ENCODE measurements at places on chromosomes 1 and 21.

- H3K4me3 ChIP-seq = no peak overlapping the region
- H3K36me3 ChIP-seq = peaks cover 43% of the 10 kb centered on the region
- H3K4me1 ChIP-seq = peaks cover 31% of the 10 kb centered on the region
- peak; percentile 86 for DNase-seq
- no peaks in the 10 kb centered on the region for H3K27me3 ChIP-seq
- peak overlapping the region; percentile 72 for H3K27ac ChIP-seq
These were observed 26.1 kb downstream of the GPR3 start for GRCh38 chr1:27418326-27419185.

- peaks cover 21% of the 10 kb centered on the region for H3K4me1 ChIP-seq
- DNase-seq = no peak
- H3K4me3 ChIP-seq = no peak overlapping the region
- no peaks in the 10 kb centered on the region for H3K27me3 ChIP-seq
These were observed 8.1 kb downstream of the ADPRS start for GRCh38 chr1:36096500-36097432.

- DNase-seq = no peak
- H3K27me3 ChIP-seq = no peaks in the 10 kb centered on the region
- peaks cover 16% of the 10 kb centered on the region for H3K36me3 ChIP-seq
These were observed 32.1 kb downstream of the EYA3 start for GRCh38 chr1:28056129-28056925.

GRCh38 chr1:26072305-26072704 is 4.9 kb upstream of the TRIM63 start:
- peaks cover 5% of the 10 kb centered on the region for H3K4me1 ChIP-seq
- no peaks in the 10 kb centered on the region for H3K36me3 ChIP-seq
- H3K4me3 ChIP-seq = no peak overlapping the region
- H3K27ac ChIP-seq = peak overlapping the region; percentile 24
- no peaks in the 10 kb centered on the region for H3K27me3 ChIP-seq

GRCh38 chr1:227532019-227532619 is 31.2 kb upstream of the ZNF678 start:
- no peak for DNase-seq
- no peaks in the 10 kb centered on the region for H3K4me1 ChIP-seq
- no peak overlapping the region for H3K4me3 ChIP-seq
- H3K27ac ChIP-seq = no peak overlapping the region
- H3K27me3 ChIP-seq = no peaks in the 10 kb centered on the region
- no peaks in the 10 kb centered on the region for H3K36me3 ChIP-seq
